ENCODE measurements at places on chromosomes 3 and 15. TPM values are rescaled to one million over a fixed set of nuclear protein-coding genes. Genes with fewer than 3 reads are reported as not detected.

GRCh38 chr3:186909078-186909853 is 21.1 kb upstream of the ST6GAL1 start:
- no peak for DNase-seq

- no peak for DNase-seq
These were observed 469 bp downstream of the MAP6D1 start for GRCh38 chr3:183824761-183825455.

- DNase-seq: no peak
These were observed 13.9 kb downstream of the CCR5AS start for GRCh38 chr3:46393011-46393410.

DNA sequence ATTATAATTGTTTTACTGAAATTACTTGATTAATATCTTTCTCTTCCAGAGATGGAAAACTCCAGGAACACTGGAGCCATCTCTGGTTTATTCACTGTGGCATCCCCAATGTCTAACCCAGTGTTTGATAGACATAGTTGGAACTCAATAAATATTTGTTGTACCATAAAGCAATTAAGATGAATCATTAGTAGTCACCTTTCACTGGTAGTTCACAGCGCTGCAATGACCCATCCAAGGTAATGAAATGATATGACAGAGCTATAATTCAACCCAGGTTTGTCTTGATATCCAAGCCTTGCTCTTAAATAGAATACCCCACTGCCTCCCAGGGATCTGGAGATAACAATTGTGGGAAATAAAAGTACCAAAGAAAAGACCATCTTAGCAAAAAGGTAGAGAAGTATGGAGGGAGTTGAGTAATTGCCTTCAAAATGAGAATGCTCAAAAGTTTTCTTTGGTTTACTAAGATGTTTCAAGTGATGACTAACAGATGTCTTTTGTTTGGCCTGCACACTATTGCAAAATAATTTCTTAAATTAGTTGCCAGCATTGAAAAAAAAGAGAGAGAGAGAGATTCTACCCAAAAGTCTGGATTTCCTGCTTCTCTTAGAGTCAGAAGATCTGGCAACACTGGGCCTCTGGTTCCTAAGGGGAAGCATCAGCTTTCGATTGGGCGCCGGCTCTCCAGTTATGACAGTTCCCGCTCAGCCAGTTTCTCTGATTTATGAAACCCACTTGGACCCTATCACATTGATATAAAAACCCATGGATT is 348.5 kb downstream of the ERC2 start:
- DNase-seq: no peak

- DNase-seq: no peak
These were observed 250.1 kb upstream of the LYSMD4 start for GRCh38 chr15:99983171-99983885.

GRCh38 chr3:154060238-154061000 is 60.8 kb upstream of the ARHGEF26 start:
- DNase-seq: no peak

DNA sequence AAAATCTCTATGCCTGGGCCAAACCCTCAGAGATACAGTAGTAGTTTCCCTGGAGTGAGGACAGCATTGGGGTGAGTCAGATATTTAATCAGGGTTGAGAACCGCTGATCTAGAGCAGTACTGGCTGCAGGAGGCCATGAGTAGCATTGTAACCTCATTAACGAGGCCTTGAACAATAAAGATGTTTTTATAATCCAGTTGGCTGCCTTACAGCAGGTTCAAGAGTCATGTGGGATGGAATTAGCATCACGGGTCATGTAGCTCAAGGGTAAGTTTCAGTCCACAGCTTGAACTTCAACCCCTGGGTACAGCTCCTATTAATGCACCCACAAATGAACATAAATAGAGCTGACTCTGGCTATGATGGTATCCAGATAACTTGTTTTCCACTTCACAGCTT is 5.1 kb downstream of the HPS3 start:
- DNase-seq: no peak

- DNase-seq: no peak
These were observed 90.1 kb downstream of the FBN1 start for GRCh38 chr15:48555241-48555881.

- no peak for DNase-seq
These were observed 90.3 kb downstream of the FMN1 start for GRCh38 chr15:33104212-33104611.

TGM4 gene
- not detected for total RNA-seq

STRA6 gene
- not detected for total RNA-seq

OXTR gene
- total RNA-seq: 11.5 TPM

IMPG2 gene
- 0.11 TPM for total RNA-seq

CSPG4 gene
- 21.0 TPM for total RNA-seq

GOLGA6L10 gene
- total RNA-seq: 2.3 TPM

LRRC31 gene
- total RNA-seq: 1.7 TPM

NRG4 gene
- 4.4 TPM for total RNA-seq
